Smooth muscle cell of the umbilical artery (primary cell): ENCODE measurements at places on chromosomes 3 and 15. TPM values are rescaled to one million over a fixed set of nuclear protein-coding genes. Genes with fewer than 3 reads are reported as not detected.

Gene CLDN16
- total RNA-seq, result under 0.01 and 0.23 TPM in 2 replicates

Gene ARHGAP11A
- total RNA-seq, result 3.9 and 21.8 TPM in 2 replicates

Gene CYP19A1
- not detected in 2 replicates for total RNA-seq

Gene REC114
- not detected in 2 replicates for total RNA-seq

Gene MNS1
- 0.89 and 1.3 TPM in 2 replicates for total RNA-seq

Gene HTR3E
- not detected in 2 replicates for total RNA-seq

Gene FES
- total RNA-seq, result 15.4 and 27.4 TPM in 2 replicates
